Forelimb muscle (tissue), 1 donor: ENCODE measurements at places on chromosomes 1 and 21. TPM values are rescaled to one million over a fixed set of nuclear protein-coding genes. Genes with fewer than 3 reads are reported as not detected.

Gene HENMT1
- 21.4 TPM for polyA plus RNA-seq

DNA sequence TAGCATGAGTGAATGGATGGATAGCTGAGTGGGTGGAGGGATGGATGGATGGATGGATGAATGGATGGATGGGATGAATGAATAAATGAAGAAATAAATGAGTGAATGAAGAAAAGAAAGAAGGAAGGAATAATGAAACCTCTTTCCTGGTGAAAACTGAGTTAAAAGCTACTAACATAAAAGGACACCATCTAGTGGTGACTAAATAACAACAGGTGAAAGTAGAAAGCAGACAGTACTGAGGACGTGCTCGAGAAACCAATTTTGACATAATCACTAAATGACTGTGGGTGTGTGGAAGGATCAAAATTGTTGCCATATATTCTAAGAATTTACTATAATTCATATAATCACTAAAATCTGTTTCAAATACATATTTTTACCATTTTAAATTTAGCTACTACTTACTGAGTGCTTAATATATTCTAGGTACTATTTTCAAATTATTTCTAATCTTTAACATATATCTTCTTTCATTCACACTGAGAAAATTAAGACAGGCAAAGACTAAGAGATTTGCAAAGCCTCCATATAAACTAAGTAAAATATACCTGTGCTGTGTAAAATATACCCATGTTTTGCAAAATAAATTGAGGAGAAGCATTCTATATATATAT lies 522.9 kb downstream of the LRRIQ3 start:
- DNase-seq = no peak

DNA sequence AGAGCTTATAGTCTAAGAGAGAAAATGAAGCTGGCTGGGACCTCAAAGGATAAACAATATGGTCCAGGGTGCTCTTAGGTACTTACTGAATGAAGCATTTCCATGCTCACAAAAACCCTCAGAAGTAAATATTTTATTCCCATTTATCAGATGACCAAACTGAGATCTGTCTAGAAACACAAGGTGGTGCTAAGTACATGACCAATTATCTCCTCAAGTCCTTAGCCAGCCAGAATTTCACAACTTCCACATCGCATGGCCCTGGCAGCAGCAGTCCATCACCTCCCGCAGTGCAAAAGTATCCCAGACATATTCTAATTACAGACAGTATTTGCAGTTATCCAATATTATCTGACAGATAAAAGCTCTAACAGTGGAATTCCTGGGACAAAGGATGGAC lies 321.7 kb upstream of the PROX1 start:
- no peak for DNase-seq

DNA sequence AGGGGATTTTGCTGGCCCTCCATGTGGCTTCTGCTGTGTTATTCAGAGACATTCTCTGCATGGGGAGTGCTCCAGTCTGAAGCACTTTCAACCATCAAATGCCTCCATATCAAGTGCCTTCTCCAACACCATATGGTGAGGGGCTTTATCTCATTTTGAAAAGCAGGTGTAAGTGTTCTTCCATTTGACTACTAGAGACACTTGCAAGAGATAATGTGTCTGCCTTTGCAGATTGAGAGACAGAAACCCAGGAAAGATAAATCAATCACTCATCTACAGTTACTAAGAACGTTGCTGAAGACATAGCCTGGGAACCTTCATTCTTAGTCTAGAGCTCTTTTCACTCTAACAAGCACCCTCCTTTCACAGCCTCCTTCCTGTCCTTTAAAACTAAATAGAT lies 29.5 kb upstream of the REG4 start:
- no peak for DNase-seq

DNA sequence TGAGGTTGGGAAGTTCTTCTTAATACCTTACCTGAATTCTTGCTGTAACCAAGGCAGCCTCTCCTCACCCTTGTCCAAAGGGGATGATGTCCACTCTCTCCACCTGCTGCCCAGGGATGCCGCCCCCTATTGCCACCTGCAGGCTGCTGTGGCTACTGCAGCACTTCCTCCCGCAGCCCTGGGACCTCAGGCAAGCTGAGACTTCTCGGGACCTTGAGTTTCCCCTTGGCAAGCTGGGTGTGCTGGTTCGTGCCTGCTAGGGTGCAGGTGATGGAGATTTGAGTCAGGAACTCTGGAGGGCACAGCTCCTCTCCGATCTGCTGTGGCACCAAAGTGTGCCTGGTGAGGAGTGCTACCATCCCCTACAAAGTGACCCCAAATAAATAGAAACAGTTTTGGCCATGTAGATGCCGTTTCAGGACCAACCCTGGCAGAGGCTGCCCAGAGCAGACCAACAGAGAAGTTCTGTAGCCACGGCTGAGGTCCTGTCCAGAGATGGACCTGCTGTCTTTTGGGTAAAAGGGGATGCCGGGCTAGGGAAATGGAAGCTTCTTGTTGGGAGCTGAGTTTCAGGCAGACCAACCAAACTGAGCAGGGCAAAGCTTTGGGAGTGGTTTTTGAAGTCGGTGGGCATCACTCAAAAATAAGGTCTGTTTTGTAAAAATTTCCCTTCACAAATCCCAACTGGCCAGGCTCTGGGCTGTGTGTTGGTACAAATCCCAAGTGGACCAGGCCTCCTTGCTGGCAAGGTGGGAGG lies 31.7 kb downstream of the RUNX3 start:
- no peak for DNase-seq

DNA sequence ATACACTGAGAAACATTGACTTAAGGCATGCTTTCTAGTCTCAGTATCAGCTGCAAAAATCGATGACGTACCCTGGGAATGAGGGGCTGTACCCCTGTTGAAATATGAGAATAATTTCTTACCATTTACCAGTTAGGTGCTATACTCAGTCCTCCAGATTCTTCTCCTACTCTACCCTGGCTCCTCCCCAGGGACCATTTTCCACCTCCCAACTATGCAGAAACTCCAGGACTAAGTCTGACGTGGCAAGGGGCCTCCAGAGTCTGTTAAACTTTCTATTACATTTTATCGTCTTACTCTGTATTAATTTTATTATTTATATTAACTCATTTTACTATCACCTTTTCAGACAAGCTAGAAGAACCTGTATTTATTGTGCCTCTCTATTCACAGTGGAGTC lies 124.3 kb downstream of the CYYR1 start:
- no peak for DNase-seq

DNA sequence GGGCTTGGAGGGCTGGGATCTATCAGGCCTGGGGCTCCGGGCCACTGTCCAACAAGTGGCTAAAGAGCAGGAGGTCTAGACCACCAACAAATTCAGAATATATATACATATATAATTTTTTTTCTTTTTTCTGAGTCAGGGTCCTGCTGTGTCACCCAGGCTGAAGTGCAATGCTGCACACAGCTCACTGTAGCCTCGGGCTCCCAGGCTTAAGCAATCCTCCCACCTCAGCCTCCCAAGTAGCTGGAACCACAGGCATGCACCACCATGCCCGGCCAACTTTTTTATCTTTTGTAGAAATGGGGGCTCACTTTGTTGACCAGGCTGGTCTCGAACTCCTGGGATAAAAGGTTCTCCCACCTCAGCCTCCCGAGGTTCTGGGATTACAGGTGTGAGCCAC lies 6.8 kb upstream of the LAPTM5 start:
- DNase-seq = no peak

DNA sequence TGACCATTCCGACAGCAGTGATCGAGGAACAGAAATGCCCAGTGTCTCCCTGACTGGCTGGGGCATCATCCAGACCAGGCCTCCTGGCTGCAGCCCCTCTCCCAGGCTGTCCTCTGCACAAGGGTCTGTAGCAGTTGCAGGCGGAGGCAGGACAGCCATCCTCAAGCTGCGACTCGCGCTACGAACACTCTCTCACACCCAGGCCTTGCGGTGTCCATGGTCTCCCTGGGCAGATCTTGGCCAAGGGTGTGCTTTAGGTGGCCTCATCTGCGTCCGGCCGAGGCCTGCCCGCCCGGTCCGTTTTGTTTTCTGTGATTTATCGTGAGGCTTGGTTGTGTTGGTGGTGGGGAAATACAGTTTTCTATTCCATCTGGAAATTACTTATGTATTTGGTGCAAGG lies 15.7 kb downstream of the FTCD start:
- no peak for DNase-seq

DNA sequence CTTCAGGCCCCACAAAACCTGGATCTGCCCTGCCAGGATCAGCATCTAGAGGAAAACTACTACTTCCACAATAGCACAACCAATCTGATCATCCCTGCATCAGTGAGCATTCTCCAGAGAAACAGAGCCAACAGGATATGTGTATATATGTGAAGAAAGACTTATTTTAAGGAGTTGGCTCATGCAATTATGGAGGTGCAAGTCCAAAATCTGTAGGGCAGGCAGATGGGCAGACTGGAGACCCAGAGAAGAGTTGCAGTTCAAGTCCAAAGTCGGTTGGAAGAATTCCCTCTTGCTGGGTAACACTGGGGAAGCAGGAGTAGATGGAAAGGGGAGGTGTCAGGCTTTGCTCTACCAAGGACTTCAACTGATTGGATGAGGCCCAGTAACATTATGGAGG lies 4.9 kb upstream of the HENMT1 start:
- no peak for DNase-seq

GRCh38 chr1:228555074-228555994 lies 68.2 kb downstream of the RNF187 start:
- no peak for DNase-seq

Gene LMNA
- polyA plus RNA-seq = 298 TPM

Gene PDE9A
- 7.8 TPM for polyA plus RNA-seq

DNA sequence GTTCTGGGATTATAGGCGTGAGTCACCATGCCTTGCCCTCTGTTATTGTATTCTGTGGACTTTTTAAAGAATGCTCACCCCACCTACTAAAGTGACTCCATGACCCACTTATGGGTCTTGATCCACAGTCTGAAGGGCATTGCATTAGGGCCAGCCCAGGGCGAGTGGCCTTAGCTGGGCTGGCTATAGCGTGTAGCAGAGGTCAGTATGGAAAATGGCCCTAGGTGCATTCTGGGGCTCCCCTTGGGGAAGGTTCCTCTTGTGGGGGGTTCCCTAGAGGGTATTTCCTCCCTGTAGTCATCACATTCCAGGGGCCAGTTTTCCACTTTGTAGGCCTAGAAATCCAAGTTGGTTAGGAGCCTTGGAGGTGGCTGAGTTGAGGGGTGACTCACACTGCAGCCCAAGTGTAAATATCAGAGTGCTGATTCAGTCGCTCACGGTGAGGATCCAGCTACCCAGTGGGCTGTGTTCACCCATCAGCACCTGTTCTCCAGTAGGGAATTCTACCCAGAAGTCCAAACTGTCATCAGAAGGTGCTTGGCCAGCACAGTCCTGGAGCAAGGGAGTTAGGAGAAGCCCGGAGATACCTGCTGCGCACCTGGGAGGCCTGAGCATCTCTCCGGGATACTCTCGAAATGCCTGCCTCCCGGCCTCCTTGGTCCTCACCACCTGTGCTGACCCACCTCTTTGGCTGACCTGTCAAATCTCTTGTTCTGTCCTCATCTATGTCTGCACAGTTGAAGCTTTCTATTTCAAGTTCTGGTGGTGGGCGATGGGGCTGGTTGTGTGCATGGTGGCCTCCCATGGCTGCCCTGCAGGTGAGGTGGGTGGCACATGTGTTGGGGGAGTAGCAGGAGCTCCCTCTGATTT lies 52.2 kb downstream of the NENF start:
- no peak for DNase-seq

DNA sequence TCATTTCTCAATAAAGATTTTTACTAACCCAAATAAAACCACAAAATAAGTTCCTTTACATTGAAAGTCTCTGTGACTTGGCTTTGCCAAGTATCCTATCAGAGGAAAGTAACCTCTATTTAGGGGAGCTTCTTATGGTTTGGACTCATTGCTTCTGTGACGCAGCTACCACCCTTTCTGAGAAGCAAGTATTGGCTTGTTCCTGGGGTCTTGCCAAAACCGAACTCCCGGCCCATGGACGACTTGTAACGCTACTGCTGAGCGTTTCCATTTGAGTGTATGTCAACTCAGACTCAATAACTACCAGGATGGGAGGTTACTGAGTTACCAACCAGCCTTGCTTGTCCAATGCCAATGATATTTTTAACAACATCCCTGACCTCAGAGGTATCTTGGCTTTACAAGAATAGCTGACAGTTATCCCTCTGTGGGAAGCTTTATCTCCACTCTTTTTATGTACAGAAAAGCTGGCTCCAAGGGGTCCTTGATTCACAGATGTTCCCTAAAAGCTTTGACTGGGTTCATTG lies 911.9 kb downstream of the TTLL7 start:
- DNase-seq = no peak

Gene CD1C
- 1.4 TPM for polyA plus RNA-seq

DNA sequence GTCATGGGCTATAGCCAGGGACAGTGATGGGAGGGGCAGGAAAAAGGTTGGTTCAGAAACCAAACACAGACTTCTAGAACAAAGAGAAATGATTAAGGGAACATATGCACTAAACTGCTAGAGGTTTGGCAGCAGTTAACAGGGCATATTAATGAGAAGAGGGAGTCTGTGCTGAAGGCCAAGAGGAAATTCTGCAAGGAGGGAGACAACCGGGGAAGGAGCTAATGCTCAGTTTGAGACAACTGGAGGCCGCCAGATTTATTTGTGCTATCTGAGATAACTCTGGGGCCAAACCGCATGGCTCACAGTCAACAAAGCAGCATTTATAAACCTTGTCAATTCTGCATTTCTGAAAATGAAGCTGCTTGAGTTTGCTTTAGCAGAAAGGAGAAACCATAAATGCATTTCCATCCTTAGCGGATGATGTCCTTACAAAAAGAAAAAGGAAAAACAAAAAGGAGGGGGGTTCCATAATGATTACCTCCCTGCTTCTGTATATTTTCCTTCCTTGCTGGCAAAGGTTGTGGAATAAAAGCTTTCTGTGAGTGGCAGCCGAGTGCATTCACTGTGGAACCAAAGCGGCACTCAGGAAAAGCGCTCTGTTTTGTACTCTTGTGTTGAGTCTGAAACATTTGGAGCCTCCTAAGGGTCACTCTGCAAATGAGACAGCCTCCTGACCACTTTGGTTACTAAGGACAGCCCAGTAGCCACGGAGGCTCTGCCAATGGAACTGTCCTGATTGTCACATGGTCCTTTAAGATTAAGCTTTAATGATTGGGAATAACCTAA lies 70.3 kb downstream of the SIM2 start:
- no peak for DNase-seq

Gene CD5L
- 0.06 TPM for polyA plus RNA-seq

GRCh38 chr1:86396498-86396890 lies 371 bp upstream of the ODF2L start:
- no peak for DNase-seq

Gene SF3B4
- 32.3 TPM for polyA plus RNA-seq

Gene OLIG2
- polyA plus RNA-seq = not detected

Gene POTED
- not detected for polyA plus RNA-seq

GRCh38 chr1:14372526-14372925 lies 226.0 kb upstream of the KAZN start:
- DNase-seq = no peak

- DNase-seq = no peak
These were observed 13.5 kb downstream of the CITED4 start for GRCh38 chr1:40848530-40849189.

Gene HTR6
- not detected for polyA plus RNA-seq

DNA sequence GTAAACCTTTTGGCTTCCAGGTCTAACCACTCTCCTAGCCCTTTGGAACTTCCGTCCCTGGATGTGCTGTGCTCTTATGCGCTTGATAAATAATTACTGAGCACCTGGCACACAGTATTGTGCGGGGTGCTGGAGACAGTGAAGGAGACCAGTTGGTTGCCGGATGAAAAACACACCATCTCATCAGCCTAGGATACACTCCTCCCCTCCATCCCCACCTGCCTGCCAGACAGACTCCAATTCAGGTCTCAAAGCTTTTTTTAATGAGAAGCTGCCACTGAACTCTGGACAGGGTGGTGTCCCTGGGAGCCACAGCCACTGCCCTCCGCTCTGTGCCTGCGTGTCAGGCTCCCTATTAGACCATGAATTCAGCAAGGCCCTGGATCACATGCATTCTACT lies 9.2 kb downstream of the GNB1 start:
- no peak for DNase-seq

Gene HSPB7
- polyA plus RNA-seq = 159 TPM
